ENCODE measurements at places on chromosomes 1 and 21.

DNA sequence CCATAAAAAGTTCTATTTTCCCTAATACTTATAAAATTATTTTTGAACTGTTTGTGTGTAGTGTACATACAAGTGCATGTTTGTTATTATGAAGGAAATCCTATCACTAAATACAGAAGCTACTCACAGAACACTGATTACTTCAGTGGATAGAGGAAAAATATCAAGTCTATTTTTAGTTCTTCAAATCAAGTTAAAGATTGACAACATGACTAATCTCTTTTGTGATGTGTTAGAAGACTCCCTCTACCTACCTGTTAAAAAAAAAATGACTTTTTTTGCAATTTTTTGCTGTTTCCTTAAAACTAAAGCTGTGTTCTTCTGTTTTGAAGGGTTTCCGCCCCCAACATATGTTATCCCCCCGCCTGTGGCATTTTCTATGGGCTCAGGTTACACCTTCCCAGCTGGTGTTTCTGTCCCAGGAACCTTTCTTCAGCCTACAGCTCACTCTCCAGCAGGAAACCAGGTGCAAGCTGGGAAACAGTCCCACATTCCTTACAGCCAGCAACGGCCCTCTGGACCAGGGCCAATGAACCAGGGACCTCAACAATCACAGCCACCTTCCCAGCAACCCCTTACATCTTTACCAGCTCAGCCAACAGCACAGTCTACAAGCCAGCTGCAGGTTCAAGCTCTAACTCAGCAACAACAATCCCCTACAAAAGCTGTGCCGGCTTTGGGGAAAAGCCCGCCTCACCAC lies 45.5 kb downstream of the NCF2 start:
- no peak for DNase-seq

- DNase-seq: no peak
These were observed at the start of gene SLAMF7 for GRCh38 chr1:160739098-160739511. SLAMF7 (plus strand) TSS chr1:160739247; CDS start chr1:160739302, 55 bp downstream.

DNA sequence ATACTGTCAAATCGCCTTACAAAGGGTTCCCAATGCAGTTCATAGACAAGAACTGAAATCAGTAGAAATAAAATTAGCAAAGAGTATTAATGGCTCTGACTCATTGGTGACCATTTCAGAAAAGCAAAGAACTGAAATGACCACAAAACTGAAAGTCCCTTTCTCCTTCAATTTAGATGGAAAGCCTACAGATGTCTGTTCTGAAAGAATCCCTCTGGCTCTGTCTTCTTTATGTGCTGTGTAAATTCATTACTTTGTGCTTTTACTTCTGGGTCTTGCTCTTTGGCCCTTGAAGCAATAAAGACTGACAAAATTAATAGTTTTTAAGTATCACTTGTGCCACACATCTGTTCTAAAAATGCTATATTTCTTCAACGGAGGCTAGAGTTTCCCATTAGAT lies 62.7 kb upstream of the GPR89A start:
- no peak for DNase-seq

DNA sequence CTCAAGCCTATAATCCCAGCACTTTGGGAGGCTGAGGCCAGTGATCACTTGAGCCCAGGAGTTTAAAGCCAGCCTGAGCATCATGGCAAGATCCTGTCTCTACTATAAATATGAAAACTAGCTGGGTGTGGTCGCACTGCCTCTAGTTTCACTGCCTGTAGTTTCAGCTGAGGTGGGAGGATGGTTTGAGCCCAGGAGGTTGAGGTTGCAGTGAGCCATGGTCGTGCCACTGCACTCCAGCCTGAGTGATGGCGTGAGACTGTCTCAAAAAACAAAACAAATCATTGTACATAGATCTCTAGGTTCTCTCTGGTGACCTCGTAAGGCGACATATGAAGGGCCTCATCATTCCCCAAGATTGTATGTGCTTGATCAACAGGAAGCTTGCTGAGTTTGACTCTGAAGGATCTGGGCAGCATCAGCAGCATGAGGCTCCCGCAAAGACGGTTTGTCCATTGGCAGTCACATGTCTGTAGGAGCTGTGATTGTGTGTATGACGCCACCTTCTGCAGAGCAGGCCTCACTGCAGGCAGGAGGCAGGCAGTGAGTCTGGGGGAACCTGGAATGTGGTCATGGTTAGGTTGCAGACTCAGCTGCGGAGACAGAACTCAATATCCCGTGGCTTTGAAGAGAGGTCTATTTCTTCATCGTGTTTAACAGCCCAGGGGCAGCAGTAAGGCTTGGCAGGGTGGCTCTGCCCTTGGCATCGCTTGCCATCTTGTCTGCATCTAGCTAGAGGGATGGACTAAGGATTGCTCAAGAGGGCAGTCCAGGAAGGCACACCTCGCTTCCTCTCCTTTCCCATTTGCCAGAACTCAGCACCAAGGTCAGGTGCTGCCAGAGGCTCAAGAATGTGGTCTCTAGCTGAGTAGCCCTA lies 14.0 kb downstream of the ATP5PO start:
- DNase-seq: no peak

DNA sequence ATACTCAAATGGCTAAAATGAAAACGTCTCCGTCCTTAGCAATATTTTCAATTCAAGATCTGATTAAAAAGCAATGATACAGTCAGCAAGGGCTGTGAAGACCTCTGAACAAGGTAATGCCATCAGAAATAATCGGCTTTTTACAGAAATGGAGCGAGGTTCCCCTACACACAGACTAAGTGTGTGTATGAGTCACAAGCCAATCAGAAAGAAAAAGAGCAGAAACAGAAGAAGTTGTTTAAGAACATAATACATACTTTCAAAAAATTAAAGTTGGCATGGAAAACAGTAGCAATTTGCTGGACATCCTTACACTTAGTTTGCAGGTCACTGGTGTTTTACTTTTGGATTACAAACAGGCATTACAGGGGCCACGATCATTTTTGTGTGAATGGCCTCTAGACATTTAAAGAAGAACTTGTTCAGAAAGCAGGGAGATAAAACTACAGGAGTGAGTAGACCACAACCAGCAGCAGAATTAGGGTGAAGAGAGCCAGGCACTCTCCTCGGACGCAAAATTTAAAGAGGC lies 350.0 kb upstream of the RUNX1 start:
- no peak for DNase-seq

DNA sequence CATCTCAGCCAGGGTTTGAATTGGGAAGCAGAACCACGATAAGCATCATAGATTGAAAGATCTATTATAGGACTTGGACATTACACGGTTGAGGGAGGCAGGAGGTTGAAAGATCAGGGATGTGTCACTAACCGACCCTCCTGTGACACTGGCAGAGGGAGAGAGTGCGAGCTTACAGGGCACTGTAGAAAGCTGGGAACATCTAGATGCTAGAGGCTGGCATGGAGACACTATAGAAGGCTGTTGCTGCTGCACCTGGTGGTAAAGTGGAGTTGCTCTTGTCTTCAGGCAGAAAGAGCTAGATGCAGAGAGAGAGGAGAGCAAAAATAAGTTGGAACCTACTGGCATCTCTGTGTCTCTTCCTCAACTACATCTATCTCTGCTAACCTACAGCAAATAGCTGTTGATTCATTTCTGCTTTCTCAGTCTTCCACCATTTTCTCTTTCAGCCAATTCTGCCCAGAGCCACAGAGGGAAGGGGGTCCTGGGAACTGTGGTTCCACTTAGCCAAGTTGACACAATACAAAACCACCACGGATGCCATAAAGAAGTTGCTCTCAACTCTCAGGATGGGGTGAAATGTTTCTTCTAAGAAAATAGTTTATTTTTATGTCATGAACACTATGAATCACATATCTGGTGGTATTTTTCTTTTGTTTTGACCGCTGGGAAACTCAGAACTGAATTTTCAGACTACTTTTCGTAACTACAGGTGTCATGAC lies 155.9 kb downstream of the ZNF281 start:
- no peak for DNase-seq

DNA sequence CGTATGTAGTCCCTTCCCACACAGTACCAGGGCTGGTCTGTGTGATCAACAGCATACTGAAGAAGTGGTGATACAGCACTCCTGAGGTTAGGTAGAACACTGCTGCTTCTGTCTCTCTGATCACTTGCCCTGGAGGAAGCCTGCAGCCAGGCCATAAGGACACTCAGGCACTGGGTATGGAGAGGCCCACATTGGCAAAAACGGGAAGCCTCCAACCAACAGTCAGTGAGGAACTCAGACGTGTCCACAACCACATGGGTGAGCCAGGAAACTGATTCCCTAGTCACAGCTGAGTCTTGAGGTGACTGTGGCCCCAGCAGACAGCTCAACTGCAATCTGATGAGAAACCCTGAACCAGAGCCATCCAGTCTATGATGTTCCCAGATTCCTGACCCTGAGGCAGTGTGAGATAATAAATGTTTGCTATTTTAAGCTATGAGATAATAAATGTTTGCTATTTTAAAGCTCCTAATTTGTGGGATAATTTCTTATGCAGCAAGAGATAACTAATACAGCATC lies 62.5 kb downstream of the COQ8A start:
- DNase-seq: peak; percentile 25

DNA sequence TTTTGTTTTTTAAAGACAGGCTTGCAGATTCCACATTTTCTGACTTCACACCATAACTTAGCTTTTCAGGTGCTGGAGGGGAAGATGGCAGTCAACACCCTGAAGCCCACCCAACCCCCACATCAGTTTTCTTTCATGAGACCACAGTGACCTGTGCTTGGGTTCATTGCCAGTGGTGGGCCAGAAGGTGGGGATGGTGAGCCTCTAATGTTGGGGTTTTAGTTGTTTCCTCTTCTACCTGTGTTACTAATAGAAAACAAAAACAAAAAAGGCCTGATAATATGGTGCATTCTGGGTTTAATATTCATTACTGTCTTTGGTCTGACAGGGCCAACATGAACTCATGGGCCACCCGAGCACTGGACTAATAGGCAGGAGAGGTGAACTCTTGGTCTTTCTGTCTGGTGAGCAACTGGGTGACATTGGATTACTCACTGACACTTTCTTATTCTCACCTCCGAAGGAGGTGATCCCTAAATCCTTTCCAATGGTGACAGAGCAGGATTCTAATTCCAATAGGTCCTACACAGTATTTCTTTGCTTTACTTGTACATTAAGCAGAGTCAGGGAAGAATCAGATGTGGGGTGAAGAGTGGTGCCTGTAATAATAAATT lies 132.8 kb downstream of the CLIC6 start:
- DNase-seq: no peak

GRCh38 chr1:168691541-168691940 lies 37.5 kb downstream of the DPT start:
- DNase-seq: no peak

- DNase-seq: no peak
These were observed 3.8 kb downstream of the LMX1A start for GRCh38 chr1:165352442-165353293.

DNA sequence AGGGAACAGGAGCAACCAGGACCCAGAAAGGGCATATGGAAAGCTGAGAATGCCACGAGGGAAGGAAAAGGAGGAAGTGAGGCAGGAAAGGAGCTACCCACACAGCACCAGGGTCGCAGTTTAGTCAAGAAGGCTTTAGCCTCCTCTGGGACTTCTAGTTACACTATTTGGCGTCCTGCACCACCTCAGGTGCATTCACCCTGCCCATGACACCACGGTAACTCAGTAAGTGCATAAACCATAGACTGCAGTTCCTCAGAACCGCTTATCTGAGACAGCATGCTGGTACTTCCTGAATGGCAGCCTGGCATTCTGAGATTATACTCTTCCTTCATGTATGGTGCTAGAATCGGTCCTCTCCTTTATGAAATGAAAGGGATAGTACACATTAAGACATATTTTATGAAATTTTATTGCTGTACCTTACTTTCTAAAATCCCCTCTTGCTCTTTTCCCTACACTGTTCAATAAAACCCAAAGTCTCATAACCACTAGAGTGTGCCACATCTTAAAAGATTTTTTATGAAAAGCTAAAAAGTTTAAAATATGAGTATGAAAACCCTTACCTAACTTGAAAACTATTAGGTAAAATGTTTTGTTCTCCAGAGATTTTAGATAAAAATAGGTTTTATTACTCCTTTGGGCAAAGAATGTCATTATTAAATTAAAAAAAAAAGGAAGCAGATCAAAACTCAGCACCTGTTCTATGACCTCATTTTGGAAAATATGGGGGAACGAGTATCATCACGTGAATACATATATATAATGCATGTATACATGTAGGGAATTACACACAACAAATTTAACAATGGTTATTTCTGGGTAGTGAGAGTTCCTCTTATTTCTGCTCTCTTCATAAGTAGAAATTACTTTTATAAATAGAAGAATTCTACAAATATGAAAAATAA lies 67.3 kb downstream of the VAV3 start:
- DNase-seq: peak; percentile 36

GRCh38 chr1:67612788-67613241 lies 72.2 kb upstream of the GADD45A start:
- DNase-seq: no peak

- DNase-seq: no peak
These were observed 112.7 kb downstream of the HMCN1 start for GRCh38 chr1:185846672-185847444.

DNA sequence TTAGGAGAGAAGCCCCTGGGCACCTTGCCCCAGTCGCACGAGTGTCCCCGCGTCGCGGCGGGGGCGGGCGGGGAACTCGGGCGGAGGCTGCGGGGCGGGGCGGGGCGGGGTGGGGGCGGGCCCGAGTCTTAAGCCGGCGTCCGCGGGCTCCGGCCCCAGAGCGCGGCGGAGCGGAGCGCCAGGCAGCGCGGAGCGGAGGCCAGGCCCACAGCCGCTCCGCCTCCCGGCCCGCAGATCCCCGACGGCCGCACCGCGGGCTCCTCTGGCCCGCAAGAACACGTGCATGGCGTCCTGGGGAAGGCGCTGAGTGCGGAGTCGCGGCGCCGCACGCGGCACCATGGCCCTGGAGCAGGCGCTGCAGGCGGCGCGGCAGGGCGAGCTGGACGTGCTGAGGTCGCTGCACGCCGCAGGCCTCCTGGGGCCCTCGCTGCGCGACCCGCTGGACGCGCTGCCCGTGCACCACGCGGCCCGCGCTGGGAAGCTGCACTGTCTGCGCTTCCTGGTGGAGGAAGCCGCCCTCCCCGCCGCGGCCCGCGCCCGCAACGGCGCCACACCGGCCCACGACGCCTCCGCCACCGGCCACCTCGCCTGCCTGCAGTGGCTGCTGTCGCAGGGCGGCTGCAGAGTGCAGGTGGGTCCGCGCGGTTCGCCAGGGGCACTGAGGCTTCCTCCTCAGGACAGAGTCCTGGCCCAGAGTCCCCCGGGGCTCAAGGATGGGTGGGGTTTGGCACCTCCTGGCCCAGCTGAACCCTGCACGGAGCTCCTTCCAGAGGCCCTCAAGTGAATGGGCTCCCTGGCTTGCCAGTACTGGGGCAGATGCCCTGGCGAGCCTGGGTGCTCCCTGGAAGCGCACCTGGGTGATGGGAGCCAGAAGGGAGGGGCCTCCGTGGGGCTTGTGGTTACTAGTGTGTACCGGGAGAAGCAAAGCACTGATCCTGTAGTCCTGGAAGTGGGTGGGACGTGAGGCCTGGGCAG lies at the start of gene ESPN:
ESPN (plus strand) TSS at position 158 of the 975 bp plus-strand sequence; CDS start at position 338, 180 bp downstream.
- peak; percentile 58 for DNase-seq

Measured in activated T-cell treated with anti-CD3 and anti-CD28 coated beads, Interleukin-2, amount 50 U/mL, for 24 hours (primary cell).